ENCODE measurements at places on chromosomes 6 and 20.

GRCh38 chr6:53898026-53898795 lies 103.4 kb downstream of the LRRC1 start:
- DNase-seq, result no peak

GRCh38 chr6:110682460-110682853 lies 132.8 kb downstream of the CDK19 start:
- peak; percentile 63 for DNase-seq

- DNase-seq, result no peak
Measured at GRCh38 chr20:42493001-42493400, 696.7 kb downstream of the PTPRT start.

DNA sequence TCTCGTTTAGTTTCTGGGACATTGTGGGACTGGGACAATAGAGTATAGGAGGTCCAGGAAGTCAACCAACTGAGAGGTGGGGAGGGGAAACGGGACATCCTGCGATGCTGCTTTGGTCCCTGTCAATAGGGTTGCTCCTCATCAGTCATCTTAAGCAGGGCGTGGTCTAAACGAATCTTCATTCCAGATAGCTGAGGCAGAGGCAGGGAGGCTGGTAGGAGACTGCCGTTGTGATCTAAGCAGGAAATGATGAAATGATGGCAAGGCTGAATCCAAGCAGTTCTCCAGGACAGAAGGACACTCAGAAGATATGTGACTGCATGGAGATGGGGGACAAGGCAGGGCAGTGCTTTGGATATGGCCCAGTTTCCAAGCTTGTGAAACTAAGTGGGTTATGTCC lies 953.4 kb downstream of the KIF16B start:
- no peak for DNase-seq

DNA sequence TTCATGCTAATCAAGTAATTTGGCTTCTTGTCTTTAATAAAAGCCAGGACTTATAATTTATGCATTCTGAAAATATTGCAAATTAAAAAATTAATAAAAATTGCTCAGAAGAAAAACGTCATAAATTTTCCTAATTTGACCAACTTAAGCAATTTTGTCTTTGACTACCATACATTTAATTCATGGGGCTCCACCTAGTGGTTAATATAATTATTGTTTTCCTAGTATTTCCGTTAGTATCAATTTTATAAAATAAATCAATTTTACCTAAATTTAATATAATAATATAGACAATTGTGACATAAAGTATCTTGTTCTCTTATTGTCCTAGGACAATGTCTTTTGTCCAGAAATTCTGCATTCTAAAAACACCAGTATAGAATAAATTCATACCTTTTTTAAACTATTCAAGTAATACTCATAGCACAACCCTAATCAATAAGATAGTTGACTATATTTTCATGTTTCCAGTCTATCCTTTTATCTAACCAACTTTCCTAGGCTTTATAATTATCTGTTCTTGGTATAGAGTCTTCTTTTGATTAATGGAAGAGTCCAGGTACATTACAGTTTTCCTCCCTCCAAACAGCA lies 319.9 kb downstream of the TRDN start:
- DNase-seq, result peak; percentile 1
